ENCODE measurements at places on chromosomes 12 and 14. TPM values are rescaled to one million over a fixed set of nuclear protein-coding genes. Genes with fewer than 3 reads are reported as not detected.

GRCh38 chr12:104903648-104904423 is 54.3 kb downstream of the SLC41A2 start:
- no peaks in the 10 kb centered on the region for H3K27me3 ChIP-seq
- H3K4me1 ChIP-seq = no peaks in the 10 kb centered on the region

- H3K27ac ChIP-seq = no peak overlapping the region
- DNase-seq = no peak
These were observed 94.9 kb downstream of the DAAM1 start for GRCh38 chr14:59283361-59283760.

SIX1 gene
- total RNA-seq = not detected

DNA sequence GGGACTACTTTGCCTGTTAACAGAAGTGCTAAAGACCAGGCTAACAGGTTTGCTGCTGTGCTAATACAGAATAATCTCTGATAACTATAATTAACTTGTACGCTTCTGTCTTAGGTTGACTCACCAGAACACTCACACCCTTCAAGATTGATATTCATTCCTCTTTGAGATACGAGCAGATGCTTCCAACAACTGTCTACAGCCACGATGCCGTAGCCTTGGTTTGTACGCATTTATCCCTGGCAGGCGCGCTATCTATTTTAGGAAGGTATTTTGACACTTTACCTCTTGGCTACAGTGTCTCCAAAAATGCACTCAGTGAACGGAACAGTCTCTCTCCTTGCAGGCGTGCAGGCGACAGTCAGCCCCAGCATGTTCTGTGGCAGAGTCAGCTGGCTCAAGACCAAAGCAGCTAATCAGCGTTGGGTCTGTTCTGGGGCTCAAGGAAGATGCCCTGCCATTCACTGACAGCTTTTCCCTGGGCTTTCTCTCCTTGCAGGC is 146.4 kb upstream of the PRICKLE1 start:
- no peaks in the 10 kb centered on the region for H3K27me3 ChIP-seq
- DNase-seq = no peak
- H3K4me3 ChIP-seq = no peak overlapping the region
- no peaks in the 10 kb centered on the region for H3K4me1 ChIP-seq
- H3K36me3 ChIP-seq = no peaks in the 10 kb centered on the region

DNA sequence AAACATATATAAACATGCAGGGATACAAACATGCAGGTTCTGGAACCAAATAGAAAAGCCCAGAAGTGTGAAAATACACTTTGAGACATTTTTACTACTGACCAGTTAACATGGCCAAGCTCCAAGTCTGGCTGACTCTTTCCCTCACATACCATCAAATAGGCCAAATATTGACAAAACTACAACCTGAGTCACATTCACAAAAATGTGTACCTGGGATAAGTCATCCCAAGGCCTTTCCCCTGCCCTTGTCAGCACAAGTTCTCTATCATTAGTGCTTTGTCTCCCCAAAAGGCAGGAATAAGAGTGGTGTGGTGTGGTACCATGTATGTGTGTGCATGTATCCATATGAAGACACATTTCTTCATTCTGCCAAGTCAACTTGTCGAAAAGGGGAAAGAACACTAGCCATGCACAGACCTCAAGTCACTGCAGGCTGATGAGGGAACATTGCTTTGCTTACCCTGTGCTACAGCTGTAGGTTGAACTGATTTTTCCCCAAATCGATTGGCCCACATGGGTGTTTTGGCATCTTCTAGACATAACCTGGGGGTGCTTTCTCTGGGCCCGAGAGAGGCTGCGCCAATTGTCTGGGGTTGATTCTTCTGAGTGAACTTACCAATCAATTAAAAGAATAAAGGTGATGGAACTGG is 14.9 kb downstream of the HOXC4 start:
- H3K27ac ChIP-seq = no peak overlapping the region
- no peak overlapping the region for H3K4me3 ChIP-seq
- no peaks in the 10 kb centered on the region for H3K36me3 ChIP-seq
- H3K4me1 ChIP-seq = no peaks in the 10 kb centered on the region
- H3K27me3 ChIP-seq = peaks cover 11% of the 10 kb centered on the region
- no peak for DNase-seq

MIP gene
- not detected for total RNA-seq

RSRC2 gene
- total RNA-seq = 116 TPM

DNA sequence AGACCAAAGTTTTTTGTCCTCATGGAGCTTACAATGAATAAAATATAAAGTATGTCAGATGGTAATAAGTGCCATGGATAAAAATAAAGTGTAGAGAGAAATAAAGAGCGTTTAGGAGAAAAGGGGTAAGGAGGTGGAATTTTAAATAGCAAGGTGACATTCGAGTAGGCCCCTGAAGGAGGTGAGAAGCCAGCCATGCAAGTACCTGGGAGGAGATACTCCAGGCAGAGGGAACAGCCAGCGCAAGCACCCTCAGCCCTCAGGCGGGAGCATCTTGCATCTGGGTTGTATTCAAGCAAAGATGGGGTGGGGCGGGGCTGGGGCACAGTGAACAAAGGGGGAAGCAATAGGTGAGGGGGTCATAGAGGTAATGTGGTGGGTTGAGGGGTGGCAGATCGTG is 4.3 kb downstream of the TBC1D30 start:
- H3K27ac ChIP-seq = no peak overlapping the region
- no peak overlapping the region for H3K4me3 ChIP-seq
- H3K4me1 ChIP-seq = peaks cover 14% of the 10 kb centered on the region

KRT80 gene
- not detected for total RNA-seq

DNA sequence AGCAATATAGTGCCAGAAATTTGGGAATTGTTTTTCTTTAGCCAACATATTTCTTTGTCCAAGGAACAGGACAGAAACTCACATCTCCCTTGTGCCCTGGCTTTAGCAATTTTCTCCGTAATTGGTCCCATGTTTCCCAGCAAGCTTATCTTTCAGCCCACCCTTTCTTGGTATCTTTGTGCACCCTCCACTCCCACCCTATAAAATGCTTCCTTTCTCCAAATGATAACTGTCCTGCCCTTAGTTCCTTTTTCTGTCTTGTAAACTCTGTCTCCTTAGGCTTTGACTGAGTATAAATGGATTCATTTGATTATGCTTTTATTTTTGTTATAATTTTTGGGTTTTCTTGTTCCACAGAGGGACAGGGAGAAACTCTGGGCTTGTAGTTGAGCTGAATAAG is 442.8 kb downstream of the ATP23 start:
- H3K4me1 ChIP-seq = no peaks in the 10 kb centered on the region
- H3K27ac ChIP-seq = no peak overlapping the region
- peaks cover 5% of the 10 kb centered on the region for H3K27me3 ChIP-seq

All from activated CD8-positive, alpha-beta T cell treated with anti-CD3 and anti-CD28 coated beads for 36 hours (primary cell).